ENCODE measurements at places on chromosomes 12 and 14. TPM values are rescaled to one million over a fixed set of nuclear protein-coding genes. Genes with fewer than 3 reads are reported as not detected.

The MYF5 gene
- total RNA-seq, result not detected

The IFNG-AS1 gene
- total RNA-seq, result not detected

The SLC6A12 gene
- 18.8 TPM for total RNA-seq

The TAS2R31 gene
- 6.5 TPM for total RNA-seq

The SOAT2 gene
- 14.9 TPM for total RNA-seq

The FGD4 gene
- total RNA-seq, result 5.3 TPM

The ADSS1 gene
- total RNA-seq, result 1.0 TPM

The POTEG gene
- total RNA-seq, result not detected

The CLEC1B gene
- not detected for total RNA-seq

The DAD1 gene
- total RNA-seq, result 385 TPM
